Right ventricle myocardium inferior (tissue), 1 donor: ENCODE measurements at places on chromosomes 6 and 20.

GRCh38 chr6:34370361-34370760 is 22.1 kb downstream of the NUDT3 start:
- DNase-seq, result no peak

GRCh38 chr6:14440940-14441781 is 323.6 kb downstream of the CD83 start:
- DNase-seq, result no peak

GRCh38 chr6:108127826-108128225 is 38.0 kb upstream of the NR2E1 start:
- DNase-seq, result no peak

DNA sequence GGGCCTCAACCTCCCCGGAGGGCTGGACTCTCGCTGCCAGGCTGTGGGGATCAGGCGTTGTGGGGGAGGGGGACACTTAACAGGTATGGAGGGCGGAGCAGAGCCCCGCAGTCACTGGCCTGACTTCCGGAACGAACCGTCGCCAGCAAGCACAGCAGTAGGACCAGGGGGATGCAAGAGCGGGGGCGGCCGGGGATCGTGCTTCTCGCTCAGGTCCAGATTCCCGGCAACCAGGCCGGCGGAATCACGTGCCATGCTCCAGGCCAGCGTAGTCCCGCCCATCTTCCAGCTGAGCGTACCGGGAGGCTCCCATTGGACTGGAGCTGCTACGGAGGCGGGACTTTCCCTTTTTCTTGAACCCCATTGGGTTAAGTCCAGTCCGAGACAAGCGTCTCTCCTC is 10.0 kb upstream of the POU5F1 start:
- peak; percentile 82 for DNase-seq

- no peak for DNase-seq
Measured at GRCh38 chr20:54651252-54651651, 175.9 kb downstream of the DOK5 start.

DNA sequence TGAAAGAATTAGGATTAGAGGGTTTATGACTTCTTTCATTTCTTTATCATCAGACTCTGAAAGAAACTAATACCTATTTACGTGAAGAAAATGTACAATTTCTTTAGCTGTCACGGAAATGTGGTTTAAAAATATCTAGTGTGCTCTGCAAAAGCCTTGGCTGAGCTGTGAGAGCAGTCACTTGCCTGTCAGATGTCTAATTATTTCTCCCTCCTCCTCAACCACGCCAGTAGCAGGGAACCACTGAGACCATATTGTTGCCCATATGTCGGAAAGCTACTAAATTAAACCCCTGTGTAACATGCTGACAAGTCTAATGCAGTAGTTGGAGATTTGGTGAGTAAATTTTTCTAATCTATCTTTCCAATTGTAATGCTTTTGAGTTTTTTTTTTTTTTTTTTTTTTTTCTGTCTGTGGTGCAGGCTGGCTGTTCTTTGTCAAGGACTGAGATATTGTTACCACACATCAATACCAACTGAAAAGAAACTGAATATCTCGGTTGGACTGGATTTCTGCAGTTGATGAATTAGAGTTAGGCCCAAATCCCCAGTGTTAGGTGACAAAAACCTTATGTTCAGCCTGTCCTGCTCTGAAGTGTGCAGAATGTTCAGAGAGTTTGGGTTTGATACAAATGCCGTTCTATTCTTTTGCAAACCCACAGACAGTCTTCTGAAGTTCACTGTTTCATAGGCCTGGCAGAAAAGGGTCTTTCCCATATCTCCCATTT is 302.9 kb upstream of the SYNCRIP start:
- no peak for DNase-seq

GRCh38 chr6:44630125-44631028 is 242.9 kb downstream of the CDC5L start:
- no peak for DNase-seq

DNA sequence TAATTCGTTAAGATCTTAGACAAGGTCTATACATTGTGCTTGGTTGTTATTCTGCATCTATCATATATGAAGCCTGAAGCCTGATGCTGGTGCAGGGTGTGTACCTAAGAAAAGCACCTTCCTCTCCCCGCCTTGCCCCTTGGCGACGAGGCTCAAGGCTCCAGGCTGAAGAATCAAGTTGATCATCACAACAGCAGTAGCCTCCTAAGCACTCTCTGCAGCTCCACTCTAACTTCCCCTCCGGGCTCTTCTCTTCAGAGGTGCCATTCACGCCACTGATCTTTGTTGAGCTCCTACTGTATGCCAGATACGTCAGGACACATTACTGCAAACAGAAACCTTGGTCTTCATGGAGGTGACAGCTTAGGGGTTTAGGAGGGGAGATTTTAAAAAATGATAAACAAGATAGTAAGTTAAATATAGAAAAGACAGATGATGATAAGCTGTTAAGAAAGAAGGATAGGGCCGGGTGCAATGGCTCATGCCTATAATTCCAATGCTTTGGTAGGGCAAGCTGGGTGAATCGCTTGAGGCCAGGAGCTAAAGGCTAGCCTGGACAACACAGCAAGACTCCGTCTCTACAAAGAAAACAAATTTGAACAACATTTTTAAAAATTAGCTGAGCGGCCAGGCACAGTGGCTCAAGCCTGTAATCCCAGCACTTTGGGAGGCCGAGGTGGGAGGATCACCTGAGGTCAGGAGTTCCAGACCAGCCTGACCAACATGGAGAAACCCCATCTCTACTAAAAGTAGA is 38.4 kb upstream of the ZNF217 start:
- DNase-seq, result no peak

DNA sequence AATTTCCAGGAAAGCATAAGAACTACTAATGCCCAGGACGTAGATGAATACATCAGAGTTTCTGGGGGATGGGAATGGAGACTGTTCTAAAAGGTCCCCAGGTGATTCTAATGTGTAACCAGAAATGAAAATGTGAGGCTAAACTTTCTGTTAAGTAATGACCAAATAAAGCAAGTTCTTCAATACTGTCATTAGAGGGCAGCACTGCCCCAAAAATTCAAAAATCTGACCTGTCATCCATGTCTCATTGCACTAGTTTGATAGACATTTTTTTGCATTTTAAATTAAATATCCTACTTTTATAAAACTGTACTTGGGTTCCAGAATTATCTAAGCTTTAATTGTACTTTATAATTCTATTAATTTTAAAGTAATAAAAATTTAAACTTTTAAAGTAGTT is 94.9 kb downstream of the RFX6 start:
- no peak for DNase-seq

- peak; percentile 83 for DNase-seq
Measured at GRCh38 chr6:152380993-152381898, 255.9 kb downstream of the SYNE1 start.

GRCh38 chr20:61800359-61801064 is 265.2 kb downstream of the TAF4 start:
- DNase-seq, result no peak

DNA sequence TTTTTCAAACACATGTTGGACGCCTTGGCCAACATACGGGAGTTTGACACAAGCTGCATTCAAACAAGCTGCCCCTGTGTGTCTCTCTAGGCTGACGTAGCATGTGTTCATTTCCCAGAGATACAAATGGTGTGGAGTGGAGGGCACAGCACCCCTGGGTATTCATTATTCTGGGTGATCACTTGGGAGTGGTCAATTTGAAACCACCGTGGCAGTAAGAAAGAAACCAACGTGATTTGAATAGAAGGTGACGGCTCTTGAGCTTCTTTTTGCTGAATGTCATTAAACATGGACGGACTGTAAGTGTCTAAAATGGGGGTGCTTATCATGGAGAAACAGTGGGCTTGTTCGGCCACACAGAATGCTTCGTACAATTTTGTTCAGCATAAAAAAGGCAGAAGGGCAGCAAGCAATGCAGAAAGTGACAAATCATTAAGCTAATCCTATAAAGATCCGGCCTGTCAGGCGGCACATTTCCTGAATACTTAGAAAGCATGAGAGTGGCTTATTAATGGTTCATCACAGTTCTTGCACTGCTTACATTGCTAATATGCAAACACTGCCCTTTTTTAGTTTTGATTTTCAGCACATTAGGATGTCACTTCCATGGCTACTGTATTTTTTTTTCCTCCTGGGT is 1261.9 kb upstream of the CITED2 start:
- DNase-seq, result no peak

GRCh38 chr20:45283551-45284057 is 23.0 kb upstream of the RBPJL start:
- DNase-seq, result no peak

DNA sequence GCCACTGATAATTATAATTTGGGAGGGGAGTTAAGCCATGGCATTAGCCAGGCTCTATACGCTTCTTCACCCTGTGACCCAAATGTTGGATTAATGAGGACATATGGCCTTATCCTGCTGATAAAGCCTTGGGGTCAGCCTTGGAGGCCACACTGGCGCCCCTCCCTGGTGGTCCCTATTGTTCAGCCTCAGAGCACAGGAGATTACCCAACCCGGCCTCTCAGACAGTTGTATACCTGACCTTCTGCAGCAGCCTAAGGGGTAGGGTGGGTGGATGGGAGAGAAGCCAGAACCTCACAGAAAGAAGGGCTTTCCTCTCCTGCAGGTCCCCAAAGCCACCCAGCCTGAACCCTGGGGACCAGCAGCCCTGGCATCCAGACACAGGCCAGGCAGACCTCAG is 76.8 kb downstream of the LINC00237 start:
- DNase-seq, result no peak

- DNase-seq, result no peak
Measured at GRCh38 chr6:170542031-170542719, 10.9 kb downstream of the PSMB1 start.

DNA sequence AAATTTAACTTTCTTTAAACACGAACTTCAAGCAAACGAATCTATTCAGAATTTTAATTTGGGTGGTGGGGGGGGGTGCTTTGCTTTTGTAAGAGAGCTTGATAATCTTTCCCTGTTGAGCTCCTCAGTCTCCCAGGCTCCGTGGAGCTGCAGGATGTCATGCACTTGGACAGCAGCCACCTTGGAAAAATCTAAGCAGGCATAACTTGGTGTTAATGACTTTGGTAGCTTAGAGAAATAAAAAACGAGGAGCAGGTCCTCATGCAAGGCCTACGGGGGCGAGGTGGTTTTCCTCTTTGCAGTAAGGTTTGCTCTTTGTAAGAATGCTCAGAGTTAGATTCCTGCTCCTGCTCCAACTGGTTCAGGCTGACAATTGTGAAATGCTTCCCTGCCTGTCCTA is 102.3 kb downstream of the EDN1 start:
- no peak for DNase-seq

DNA sequence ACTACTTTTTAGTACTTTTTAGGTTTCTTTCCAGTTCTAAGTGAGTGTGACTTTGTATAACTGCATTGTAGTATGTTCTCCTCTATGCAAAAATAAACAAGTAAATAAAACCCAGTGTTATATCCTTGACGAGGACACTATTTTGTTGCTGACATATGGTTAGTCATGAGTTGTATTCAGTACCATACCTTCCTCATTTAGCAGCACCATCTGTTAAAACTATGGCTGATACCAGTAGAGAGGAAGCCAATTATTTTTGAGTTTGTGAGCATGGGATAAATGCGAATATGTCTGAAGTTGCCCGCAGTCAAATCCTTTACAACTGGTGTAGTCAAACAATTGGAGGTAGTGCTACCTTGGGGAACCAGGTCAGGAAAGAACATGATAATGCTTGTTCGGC is 74.1 kb downstream of the CDKAL1 start:
- DNase-seq, result no peak

GRCh38 chr20:25859649-25860530 is 163.2 kb upstream of the ZNF337 start:
- peak; percentile 88 for DNase-seq

GRCh38 chr6:127554435-127555006 is 22.5 kb upstream of the C6orf58 start:
- no peak for DNase-seq

DNA sequence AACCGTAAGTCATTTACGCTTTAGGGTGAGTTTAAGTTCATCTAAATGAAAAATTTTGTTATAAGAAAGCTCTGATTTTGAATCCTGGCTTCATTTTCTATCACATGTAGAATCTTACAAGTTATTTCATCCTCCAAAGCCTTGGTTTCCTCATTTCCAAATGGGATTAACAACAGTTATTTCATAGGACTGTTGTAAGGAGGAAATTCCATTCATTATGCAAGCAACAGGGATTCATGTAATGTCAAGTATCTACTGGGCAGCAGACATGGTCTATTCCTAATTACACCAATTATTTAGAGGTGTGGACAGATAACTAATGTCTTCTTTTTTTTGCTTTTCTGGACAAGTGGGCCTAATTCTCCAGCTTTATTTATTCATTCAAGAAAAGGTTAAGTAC is 154.0 kb downstream of the PDSS2 start:
- no peak for DNase-seq
